ENCODE measurements at places on chromosomes 3 and 15.

GRCh38 chr3:16319307-16319706, 54.3 kb downstream of the OXNAD1 start:
- no peak for DNase-seq

GRCh38 chr15:70438776-70439175, 324.6 kb downstream of the UACA start:
- no peak for DNase-seq

DNA sequence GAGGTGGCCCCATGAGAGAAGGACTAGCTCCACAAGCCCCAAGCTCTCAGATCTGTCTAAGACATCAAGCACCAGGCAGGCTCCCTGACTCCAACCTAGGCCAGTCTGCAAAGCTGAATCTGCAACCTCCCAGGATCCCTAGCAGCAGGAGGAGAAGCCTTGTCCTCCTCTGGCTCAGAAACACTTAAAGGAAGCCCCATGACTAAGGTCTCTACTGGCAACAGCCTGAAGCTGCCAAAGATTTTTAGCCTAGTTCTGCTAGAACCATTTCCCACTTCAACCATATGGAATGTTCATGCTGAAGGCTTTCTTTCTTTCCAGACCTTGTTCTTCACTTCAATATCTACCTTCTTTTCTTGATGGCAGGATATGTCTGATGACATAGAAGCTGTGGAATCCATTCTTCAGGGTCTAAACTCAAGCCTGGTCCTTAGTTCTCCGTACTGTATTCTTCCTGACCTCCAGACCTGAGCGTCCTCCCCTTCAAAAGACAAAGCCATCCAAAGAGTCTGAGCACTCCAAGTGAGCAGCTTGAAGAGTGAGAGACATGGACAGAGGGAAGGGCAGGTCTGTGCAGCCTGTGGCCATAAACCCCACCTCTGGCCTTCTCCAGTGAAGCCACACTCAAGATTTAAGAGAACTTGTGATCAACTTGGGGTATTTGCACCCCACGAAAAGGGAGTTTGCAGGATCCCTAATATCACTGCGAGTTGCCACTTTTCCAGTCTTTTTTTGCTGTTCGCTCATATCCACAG, 23.1 kb downstream of the SST start:
- DNase-seq = peak; percentile 59

DNA sequence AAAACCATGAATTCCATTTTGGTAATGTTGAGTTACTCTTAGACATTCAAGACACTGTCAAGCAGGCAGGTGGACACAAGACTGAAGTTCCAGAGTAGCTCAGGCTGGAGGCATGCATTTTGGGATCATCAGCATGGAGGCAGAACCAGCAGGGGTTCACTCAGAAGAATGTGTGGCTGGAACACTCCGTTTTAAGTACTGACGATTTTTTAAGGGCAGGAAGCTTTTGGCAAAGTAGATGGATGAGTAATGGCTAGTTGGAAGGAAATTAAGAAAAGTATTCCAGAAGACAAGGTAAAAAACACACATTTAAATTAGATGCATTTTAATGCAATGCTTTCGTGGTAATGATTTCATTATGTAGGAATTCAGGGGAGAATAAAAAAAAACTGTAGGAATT, 420.4 kb downstream of the ROBO2 start:
- peak; percentile 53 for DNase-seq

- DNase-seq = no peak
Observed at GRCh38 chr3:62837145-62837787, 38.0 kb downstream of the CADPS start.

- DNase-seq = peak; percentile 69
Observed at GRCh38 chr3:154120961-154121700, at the start of gene ARHGEF26. Gene ARHGEF26, plus strand, starts transcription at chr3:154121390. Its CDS starts 603 bp downstream, at chr3:154121993.

- DNase-seq = no peak
Observed at GRCh38 chr15:55824857-55825613, 82.1 kb upstream of the PRTG start.

DNA sequence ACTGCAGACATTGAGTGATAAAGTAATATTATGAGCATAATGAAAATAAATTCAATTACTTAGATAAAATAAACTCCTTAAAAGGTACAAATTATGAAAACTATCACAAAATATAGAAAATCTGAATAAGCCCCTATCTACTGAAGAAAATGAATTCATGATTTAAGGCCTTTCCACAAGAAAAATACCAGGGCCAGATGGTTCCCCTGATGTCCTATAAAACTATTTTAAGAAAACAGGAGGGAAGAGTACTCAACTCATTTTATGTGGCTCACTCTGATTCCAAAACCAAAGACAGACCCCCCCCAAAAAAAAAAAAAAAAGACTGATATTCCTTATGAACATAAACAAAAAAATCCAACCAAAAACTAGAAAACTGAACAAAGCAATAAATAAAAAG, 59.9 kb downstream of the ADAM10 start:
- DNase-seq = no peak

DNA sequence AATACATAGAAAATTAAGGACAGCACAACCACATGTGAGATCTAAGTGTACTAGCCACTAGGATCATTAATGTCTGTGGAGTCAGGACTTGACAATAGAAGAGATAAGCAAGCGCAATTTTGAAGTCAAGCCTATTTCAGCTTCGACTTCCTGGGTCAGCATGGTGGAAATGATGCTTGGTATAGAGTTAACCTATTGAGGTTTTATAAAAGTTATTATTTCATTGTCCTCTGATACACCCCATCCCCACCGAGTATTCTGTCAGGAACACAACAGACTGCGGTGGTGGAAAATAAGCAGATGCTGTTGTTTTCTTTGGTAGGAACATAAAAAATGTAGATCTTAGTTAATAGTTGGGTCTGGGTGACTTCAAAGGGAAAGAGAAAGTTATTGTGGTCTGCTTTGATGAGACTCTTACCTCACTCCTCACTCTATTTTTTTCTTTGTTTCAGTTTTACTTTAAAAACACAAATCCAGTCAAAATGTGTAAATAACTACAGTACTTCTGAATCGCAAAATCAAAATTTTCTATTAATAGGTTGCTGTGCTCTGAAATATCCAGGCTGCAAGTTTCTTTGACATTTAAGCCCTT, 82.1 kb downstream of the IL5RA start:
- no peak for DNase-seq

GRCh38 chr3:16249886-16250285, 14.9 kb downstream of the DPH3 start:
- DNase-seq = no peak

DNA sequence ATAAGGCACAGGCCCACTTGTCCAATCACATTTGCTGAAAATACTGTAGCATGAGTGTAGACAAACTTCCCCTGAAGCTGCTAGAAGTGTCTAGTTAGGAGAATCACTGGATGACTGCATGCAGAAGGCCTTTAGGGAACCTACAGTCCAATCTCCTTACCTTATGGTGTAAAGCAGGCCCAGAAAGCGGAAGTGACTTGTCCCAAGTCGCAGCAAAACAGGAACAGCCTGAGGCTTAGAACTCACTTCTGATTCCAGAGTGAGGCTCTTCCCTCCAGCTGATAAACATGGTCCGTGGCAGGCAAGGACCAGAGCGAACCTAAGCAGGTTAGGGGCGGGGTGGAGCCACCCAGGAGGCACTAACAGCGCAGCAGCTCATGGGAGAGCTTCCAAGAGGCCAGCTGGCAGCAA, 2.5 kb downstream of the GRAMD2A start:
- no peak for DNase-seq

DNA sequence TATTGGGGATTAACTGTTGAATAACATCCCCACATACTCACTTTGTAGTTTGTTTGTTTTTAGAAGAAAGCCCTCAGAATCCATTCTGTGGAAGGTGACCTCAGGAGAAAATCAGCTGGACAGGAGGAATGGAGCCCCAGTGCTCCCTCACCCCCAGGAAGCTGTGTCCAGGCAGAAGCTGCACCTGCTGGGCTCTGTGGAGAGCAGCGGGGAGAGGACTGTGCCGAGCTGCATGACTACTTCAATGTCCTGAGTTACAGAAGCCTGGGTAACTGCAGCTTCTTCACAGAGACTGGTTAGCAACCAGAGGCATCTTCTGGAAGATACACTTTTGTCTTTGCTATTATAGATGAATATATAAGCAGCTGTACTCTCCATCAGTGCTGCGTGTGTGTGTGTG, 14.0 kb downstream of the TIGIT start:
- no peak for DNase-seq

GRCh38 chr3:188624828-188625227, 470.9 kb downstream of the LPP start:
- no peak for DNase-seq

- DNase-seq = no peak
Observed at GRCh38 chr3:108136561-108137459, 46.0 kb upstream of the CD47 start.

- no peak for DNase-seq
Observed at GRCh38 chr3:188168186-188168585, 14.2 kb downstream of the LPP start.

- DNase-seq = peak; percentile 36
Observed at GRCh38 chr3:122918576-122919290, 108.8 kb downstream of the SEMA5B start.

- peak; percentile 11 for DNase-seq
Observed at GRCh38 chr15:59185725-59186124, 20.9 kb upstream of the LDHAL6B start.

GRCh38 chr15:68643216-68643830, 64.5 kb downstream of the CORO2B start:
- DNase-seq = no peak

DNA sequence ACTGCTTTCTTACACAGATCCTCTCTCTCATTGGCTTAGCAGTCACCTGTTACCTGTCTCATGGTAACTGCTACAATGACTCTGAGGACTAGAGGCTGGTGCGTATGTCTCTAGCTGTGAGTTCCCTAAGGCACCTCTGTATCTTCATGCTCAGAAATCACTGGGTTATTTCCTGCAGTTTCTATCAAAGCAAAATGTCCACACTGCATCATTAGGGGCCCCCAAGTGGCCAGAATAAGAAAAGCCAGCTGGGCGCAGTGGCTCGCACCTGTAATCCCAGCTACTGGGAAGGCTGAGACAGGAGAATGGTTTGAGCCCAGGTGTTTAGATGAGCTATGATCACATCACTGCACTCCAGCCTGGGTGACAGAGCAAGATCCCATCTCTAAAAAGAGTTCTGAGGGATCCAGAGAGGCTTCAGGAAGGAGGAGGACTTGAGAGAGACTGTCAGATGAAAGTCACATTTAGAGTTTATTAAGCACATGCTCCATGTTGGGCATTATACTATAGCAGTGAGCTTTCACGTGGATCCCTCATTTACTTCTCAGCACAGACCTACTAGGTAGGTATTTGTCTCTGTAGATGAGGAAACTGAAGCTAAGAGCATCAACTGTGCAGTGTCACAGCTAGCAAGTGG, 2.3 kb upstream of the VPS18 start:
- peak; percentile 73 for DNase-seq

- DNase-seq = peak; percentile 15
Observed at GRCh38 chr15:88834211-88834812, 31.1 kb downstream of the ACAN start.

- DNase-seq = no peak
Observed at GRCh38 chr3:106819440-106819839, 557.8 kb upstream of the CCDC54 start.

- no peak for DNase-seq
Observed at GRCh38 chr3:31371484-31372177, 161.1 kb upstream of the STT3B start.

DNA sequence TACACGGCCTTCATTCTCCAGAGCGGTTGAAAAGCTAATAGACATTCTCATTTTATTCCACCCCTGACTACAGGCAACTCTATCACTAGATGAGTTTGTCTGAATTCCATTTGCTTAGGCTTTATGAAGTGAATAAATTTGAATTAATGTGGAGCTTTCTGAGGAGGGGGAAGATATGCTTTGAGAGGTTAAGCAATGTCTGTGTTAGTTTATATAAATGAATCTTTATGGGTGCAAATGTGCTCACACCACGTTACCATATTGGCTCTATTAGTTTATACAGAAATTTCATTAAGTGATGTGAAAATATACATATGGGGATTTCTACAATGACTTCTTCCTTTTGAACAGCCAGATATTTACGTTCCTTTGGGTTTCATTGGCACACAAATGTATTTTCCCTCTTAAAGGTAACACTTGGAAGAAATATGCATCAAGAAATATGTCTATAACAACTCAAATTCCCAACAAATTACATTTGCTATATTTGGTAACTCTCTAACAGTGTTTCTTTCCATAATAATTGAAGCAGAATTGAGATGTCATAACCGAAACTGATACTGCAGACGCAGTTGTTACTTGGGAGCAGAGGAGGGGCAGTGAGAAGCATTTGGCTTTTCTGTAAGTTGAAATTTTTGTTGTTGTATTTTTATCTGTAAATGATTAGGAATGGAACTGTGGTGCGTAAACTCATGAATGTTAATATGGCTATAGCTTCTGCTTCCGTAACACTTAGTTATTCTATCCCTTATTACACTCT, 359.4 kb downstream of the CACNA2D3 start:
- DNase-seq = no peak

Measured in GM23248 (cell line).